Activated CD4-positive, alpha-beta memory T cell treated with anti-CD3 and anti-CD28 coated beads for 36 hours (primary cell): ENCODE measurements at places on chromosomes 4 and X.

DNA sequence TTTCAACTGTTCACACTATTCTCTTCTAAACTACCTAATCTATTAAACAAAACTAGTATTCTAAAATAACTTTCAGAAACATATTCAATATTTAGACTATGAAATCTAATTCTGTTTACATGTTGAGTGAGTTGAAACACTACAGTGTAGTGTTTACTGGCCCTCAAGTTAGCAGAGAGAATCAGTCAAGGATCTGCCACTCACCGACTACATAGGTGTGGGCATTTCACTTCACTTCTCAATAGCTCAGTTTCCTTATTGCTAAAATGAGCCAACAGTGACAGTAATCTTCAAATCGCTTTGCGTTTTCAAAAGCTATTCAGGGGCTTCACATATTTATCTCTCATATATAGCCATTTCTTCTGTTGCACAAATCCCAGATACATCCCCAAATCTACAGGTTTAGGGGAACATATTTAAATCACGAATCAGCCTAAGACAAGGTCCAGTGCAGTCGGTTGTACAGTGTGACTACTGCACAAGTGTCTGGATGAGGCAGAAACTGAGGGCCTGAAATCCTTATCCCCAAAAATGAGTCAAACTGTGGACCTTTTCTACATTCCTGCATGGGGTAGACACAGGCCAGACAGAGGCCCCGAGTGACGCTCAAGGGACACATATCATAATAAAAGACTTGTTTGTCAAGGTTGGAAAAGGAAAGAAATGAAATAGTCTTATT is 129.8 kb downstream of the PPP3CA start:
- DNase-seq, result no peak

DNA sequence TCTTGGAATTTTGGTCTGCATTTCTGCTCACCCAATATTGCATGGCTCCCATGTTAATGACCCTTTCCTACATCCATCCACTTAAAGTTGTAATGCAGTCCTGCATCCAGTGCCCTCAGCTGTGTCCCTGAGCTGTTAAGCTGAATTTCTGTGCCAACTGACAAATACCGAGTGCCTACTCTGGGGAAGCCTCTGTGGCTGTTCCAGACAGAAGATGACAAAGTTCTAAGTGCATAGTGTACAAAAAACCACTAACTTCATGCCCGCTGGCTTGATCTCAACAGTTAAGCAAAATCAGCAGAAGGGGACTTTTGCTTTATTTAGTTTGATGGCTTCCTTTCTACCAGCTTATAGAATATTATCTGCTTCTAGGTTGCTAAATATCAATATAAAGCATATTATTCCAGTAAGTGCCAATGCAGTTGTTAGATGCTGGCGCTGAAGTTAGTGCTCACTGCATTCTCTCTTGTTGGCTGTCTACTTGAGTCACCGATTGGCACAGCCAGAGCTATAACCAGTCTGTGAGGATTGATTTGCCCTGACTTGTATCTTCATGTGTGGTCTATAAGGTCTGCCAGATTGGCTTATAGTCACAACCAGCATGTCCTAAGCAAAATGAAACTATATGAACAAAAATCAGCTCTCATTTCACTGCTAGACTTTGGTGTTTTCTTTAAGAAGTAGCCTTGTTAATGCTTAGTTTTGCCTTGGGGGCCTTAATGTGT is 98.9 kb downstream of the KLHL8 start:
- DNase-seq, result no peak

DNA sequence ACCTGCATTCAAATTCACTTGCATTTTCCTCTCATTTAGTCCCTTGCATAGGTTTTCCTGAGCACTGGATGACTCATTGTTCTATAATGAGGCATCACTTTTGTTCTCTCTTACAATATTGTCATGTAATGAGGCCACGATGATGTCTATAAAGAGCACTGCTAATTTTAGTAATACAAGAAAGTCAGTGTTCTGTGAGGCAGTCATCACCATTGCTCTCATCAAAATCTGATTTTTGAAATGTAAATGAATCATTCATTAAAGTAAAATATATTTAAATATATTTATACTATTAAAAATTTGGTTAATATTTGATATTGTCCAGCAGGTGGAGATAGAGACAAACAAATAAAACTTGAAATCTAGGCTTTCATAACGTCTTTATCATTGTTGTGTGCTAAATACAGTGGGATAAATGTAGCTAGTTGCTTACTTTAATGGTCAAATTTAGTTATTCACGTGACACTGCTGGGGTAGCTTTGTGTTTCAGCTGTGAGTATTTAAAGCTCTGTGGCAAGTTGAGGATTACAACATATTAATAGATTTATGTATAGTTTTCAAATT is 15.4 kb downstream of the HMGB2 start:
- no peak for DNase-seq

DNA sequence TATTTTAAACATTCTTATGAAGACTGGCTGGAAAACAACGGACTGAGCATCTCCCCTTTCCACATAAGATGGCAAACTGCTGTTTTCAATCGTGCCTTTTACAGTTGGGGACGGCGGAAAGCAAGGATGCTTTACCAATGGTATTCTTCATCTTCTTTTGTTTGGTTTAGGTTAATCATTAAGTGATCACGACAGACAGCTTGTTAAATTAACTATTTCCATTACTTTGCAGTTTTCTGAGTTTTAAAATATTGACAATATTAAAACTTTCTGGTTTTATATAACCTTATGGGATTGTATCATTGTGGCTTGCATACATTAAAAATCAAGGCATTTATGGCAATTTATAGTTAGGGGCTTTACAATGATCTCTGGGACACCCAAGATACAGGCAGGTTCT is 3.8 kb downstream of the MBTPS2 start:
- no peak for DNase-seq

DNA sequence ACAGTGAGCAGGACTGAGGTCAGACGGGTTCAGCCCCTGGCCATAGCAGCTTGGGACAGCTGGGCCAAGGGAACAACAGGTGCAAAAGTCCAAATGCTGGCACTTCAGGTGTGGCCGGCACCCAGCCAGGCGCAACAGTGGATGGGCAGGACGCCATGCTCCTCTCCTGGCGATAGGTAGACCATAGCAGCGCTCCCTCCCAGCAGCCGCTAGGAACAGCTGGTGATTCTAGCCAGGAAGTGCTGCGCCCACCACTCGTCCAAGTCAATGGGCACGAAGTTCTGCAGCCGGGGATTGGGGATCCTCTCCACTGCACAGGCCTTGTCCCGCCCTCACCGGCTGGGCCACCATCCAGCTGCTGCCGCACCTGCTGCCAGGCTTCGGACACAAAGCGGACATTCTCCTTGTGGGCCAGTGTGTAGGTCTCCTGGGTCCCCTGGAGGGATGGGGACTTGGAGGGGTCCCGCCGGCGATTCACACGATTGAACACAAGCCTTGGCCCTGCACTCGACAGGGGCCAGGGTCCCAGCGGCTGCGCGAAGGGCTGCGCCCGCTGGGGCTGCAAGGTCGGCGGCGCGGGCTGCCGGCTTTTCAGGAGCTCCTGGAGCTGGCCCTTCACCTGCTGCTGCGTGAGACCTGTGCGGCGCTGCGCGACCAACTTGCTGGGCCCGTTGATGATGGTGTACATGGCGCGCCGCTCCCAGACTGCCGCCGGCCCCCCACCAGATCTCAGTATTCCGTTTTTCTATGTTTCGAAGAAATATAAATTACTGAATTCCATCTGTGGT is 227.5 kb upstream of the STK26 start:
- no peak for DNase-seq

DNA sequence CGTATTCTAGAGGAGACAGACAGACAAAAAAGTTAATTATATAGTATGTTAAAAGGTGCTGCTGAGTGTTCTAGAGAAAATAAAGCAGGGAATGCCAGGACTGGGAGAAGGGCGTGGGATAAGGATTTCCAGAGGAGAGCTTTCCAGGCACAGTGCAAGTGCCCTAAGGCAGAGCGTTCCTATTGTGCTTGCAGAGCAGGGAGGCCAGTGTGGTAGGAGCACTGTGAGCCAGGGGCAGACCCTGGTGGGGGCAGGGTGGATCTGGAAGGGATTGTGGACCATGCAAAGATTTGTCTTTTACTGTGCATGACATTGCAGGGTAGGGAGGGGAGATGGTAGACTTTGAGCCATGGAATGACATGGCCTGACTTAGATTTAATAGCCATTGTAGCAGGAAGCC is 25.8 kb downstream of the EXOC1 start:
- DNase-seq, result no peak

GRCh38 chrX:88604433-88605221 is 142.4 kb upstream of the CPXCR1 start:
- DNase-seq, result no peak

- DNase-seq, result no peak
These were observed 201.6 kb downstream of the QDPR start for GRCh38 chr4:17310269-17310652.

- no peak for DNase-seq
These were observed 4.4 kb downstream of the KLF3 start for GRCh38 chr4:38668203-38668971.

GRCh38 chrX:44997888-44998287 is 124.9 kb downstream of the KDM6A start:
- DNase-seq, result no peak

DNA sequence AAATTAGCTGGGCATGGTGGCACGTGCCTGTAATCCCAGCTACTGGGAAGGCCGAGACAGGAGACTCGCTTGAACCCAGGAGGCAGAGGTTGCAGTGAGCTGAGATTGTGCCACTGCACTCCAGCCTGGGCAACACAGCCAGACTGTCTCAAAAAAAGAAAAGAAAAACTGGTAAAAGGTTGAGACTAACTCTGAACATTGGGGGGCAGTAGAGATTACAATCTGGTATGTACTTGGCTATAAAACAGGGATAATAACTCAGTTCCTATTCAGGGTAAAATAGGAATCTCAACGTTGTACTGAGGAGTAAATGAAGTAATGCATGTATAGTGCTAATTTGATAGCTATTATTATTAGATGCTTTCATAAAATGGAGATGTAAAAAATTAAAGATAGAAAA is 12.5 kb upstream of the KLF8 start:
- no peak for DNase-seq

- DNase-seq, result no peak
These were observed 224.9 kb upstream of the PSAPL1 start for GRCh38 chr4:7659429-7660175.

- no peak for DNase-seq
These were observed at the start of gene C4orf54 for GRCh38 chr4:99657798-99658197. C4orf54 (minus strand) TSS chr4:99657828; CDS start chr4:99654648, 3,180 bp downstream.

- DNase-seq, result no peak
These were observed 106.5 kb downstream of the ATP11C start for GRCh38 chrX:139826065-139827044.

DNA sequence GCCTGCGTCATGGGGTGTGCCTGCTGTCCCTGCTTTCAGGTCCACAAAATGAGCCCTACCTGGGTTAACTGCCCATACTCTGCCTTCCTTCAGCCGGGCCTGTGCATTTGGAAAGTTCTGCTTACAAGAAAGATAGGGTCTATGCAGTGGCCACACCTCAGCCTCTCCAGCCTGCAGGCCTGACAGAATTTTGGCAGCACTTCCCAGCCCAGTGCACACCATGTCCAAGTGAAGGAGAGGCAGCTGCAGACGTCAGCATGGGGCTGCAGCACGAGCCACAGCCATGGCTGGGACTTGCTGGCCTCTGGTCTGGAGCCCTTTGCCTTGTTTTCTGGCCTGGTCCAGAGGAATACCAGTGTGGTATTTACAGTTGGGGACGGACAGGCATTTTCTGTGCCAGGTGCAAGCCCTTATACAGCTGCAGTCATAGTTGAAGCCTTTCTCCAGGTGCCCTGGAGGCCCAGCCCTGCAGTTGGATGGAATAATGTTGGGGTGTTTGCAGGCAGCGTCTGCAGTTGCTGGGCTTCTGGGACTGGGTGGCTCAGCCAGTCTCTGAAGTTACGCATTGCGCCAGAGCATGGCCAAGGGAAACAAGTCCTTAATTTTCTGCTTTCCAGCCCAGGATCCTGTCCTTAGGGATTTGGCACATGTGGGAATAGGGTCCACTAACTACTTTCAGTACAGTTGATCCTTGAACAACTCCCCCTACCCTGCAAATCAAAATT is 26.2 kb downstream of the JADE1 start:
- DNase-seq, result no peak

- no peak for DNase-seq
These were observed 18.7 kb downstream of the FAM184B start for GRCh38 chr4:17762726-17763125.

DNA sequence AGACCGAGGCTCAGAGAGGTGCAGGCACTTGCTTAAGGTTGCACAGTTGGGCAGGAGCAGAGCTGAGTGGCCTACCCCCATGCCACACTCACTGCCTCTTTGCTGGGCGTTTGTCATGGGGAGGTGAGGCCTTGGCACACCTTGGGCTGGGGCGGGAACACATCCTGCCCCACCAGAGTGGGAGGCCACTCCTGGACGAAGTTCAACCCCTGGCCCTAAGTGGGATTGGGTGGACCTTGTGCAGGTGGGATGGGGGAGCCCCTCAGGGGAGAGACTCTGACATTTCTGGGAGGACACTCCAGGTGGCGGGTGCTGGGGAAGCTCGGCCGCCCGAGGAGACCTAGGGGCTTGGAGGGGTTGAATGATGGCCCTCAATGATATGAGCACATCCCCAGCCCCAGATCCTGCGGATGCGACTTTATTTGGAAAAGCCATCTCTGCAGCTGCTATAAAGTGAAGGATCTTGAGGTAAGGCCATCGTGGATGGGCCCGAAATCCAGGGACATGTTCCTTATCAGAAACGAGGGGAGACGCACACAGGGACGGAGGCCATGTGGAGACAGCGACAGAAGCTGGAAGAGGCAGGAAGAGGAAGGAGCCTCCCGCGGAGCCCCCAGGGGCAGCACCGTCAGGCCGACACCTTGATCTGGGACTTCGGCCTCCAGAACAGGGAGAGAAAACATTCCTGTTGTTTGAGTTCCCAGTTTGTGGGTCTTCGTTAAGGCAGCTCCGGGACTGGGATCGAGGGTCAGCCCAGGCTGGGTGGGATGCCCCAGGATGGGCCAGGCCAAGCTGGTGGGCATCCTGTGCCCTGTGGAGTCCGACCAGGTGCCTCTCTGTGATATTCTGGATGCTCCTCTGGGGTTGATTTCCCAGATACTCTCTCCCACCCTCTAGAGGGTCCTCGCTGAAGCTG is 111.6 kb upstream of the LRPAP1 start:
- DNase-seq, result no peak

DNA sequence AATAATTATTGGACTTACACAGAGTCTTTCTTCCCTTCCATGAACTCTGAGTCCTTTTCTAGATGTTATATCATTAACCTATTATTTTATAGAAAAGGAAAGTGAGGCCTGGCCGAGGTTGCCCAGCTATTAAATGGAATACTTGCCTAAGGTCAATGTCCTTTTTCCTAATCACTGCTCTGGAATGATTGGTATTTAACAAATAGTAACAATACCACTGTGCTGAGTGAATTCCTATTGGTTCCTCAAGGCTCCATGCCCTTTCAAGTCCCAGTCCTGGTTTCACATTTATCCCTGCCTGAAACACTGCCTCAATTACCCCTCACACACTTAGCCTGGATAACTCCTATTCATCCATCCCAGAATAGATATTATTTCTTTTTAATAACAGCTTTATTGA is 6.2 kb downstream of the TCEAL9 start:
- no peak for DNase-seq
